ENCODE measurements at places on chromosomes 4 and X. TPM values are rescaled to one million over a fixed set of nuclear protein-coding genes. Genes with fewer than 3 reads are reported as not detected.

MPP1 gene
- 17.7 TPM for total RNA-seq

IKBKG gene
- 26.1 TPM for total RNA-seq

DNA sequence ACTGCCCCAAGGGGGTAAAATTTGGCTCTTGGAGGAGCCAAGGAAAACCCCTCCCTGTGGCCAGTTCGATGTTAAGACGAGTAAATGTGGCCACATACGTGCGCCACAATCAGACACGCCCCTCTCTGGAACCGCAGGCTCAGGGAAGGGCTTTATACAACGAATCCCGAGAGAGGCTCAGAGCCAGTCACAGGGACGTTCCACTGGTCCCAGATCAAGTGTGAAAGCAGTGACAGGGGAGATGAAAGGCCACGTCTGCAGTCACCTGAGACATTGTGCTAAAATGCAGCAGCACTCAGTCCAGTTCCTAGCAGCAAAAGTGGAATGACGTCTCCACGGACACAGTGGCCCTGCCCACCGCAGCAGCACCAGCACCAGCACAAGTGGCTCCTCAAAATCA lies 68.0 kb downstream of the ACOX3 start:
- H3K4me1 ChIP-seq = peaks cover 4% of the 10 kb centered on the region
- no peak overlapping the region for H3K27ac ChIP-seq
- no peak for ATAC-seq
- no peak overlapping the region for H3K4me3 ChIP-seq
- no peaks in the 10 kb centered on the region for H3K27me3 ChIP-seq

GRCh38 chrX:121802881-121803412 lies 755.5 kb downstream of the GLUD2 start:
- H3K36me3 ChIP-seq = no peaks in the 10 kb centered on the region
- no peak overlapping the region for H3K27ac ChIP-seq
- no peaks in the 10 kb centered on the region for H3K4me1 ChIP-seq
- no peaks in the 10 kb centered on the region for H3K27me3 ChIP-seq
- no peak overlapping the region for H3K4me3 ChIP-seq

DNA sequence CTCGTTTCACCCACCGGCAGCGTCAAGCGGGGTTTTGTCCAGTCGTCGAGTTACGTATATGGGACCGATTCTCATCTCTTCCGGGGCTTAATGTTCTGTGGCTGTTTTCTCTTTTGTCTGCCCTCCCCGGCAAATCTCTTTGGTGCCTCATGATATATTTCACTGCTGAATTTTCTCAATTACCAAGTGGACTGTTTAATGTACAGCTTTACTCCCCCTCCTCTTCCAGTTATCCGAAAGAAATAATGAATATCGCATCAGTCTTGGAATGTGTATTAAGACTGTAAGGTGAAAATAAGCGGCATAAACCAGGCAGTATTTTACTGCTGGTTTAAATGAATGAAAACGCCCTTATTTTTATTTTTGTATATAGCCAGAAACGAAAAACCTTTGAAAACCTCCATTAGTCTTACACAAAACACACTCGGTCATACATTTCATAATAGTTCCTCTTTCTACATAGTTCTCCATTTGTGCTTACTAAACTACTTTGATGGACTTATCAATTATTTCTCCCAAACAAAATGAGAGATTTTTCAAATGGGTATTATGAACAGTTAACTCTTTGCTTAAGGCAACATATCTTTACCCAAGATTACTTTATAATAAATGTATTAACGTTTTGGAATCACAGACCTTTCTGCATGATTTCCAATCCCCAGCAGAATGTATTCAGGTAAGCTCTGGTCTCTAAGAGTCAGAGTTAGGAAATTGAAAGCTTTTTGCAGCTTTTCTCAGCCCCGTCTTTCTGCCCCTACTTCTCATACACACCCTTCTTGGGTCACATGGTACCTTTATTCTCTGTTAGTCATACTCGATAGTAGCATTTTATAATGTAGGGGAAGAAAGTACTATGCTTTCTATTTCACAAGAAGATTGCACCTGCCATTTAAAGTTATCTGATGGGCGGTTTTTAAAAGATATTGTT lies 979 bp downstream of the RP2 start:
- H3K36me3 ChIP-seq = no peaks in the 10 kb centered on the region
- peak overlapping the region; percentile 97 for H3K4me3 ChIP-seq
- ATAC-seq = peak; percentile 44
- no peaks in the 10 kb centered on the region for H3K27me3 ChIP-seq
- H3K27ac ChIP-seq = peak overlapping the region; percentile 97

GRCh38 chr4:119233191-119233590 lies 20.7 kb downstream of the USP53 start:
- H3K36me3 ChIP-seq = peaks cover 30% of the 10 kb centered on the region
- no peaks in the 10 kb centered on the region for H3K27me3 ChIP-seq
- ATAC-seq = no peak
- H3K4me1 ChIP-seq = peaks cover 41% of the 10 kb centered on the region
- peak overlapping the region; percentile 49 for H3K4me3 ChIP-seq

DNA sequence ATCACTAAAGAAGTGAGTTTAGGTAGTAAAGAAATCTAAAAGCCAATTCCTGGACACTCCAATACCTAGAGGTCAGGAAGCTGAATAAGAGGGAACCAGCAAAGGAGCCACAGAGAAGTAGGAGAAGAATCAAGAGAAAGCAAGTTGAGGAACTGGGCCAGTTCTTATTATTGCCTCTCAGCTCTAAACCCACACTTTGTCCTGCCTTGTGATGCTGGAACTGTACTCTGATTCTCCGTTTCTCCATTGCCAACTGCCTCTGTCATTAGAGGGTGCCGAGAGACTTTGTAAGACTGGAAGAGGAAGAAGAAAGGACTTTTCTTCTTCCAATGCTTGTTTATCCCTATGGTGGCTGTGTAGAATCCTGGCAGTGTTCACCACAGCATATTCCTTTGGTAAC lies 38.6 kb downstream of the NSUN7 start:
- no peak overlapping the region for H3K27ac ChIP-seq
- no peaks in the 10 kb centered on the region for H3K4me1 ChIP-seq
- no peak for ATAC-seq
- H3K4me3 ChIP-seq = no peak overlapping the region

ACSL1 gene
- total RNA-seq = 22.2 TPM

DNA sequence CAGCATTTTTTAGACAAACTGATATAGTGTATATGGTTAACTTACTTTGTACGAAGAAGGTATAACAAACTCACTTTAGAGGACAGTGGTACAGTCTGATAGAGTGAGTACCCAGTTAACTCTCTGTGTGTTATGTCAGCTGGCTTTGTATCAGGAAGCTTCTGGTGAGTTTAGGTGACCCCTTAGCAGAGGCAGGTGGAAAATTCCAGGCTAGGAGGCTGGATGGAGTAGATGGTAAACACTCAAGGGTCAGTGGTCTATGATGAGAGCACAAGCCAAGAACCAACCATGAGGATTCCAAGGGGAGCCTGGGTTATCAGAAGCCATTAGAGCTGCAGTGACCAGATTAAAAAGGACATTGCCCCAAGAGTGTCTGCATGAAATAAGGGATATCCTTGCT lies 227.3 kb upstream of the CENPE start:
- H3K36me3 ChIP-seq = no peaks in the 10 kb centered on the region
- no peak for ATAC-seq
- no peaks in the 10 kb centered on the region for H3K4me1 ChIP-seq
- no peak overlapping the region for H3K27ac ChIP-seq

SHROOM4 gene
- total RNA-seq = not detected

NAA15 gene
- 106 TPM for total RNA-seq

DNA sequence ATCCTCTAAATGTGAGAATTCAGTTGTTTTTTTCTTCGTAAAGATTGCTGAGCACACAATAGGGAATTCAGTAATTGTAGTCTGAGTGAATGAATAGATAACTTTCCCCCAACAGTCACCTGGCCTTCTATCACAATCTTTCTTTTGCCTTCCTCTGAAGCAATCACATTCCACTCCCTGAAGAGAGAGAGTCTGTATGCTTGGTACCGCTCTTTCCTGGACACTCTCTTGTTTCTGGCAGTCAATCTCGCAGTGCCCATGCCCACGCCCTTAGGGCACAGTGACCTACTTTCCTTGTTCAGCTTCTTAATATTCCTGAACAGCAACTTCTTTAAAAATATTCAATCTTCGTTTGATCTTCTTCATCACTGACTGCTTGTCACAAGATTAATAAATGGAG lies 255.9 kb downstream of the ADAMTS3 start:
- no peak overlapping the region for H3K27ac ChIP-seq
- no peak for ATAC-seq
- no peaks in the 10 kb centered on the region for H3K27me3 ChIP-seq
- no peaks in the 10 kb centered on the region for H3K4me1 ChIP-seq

POF1B gene
- 0.24 TPM for total RNA-seq

GRCh38 chrX:118745570-118745969 lies 18.2 kb downstream of the IL13RA1 start:
- H3K36me3 ChIP-seq = no peaks in the 10 kb centered on the region
- no peak overlapping the region for H3K4me3 ChIP-seq
- no peak for ATAC-seq
- no peaks in the 10 kb centered on the region for H3K4me1 ChIP-seq

IL9R gene
- total RNA-seq = 4.3 TPM

GPR119 gene
- not detected for total RNA-seq

HS6ST2 gene
- total RNA-seq = 0.19 TPM

DNA sequence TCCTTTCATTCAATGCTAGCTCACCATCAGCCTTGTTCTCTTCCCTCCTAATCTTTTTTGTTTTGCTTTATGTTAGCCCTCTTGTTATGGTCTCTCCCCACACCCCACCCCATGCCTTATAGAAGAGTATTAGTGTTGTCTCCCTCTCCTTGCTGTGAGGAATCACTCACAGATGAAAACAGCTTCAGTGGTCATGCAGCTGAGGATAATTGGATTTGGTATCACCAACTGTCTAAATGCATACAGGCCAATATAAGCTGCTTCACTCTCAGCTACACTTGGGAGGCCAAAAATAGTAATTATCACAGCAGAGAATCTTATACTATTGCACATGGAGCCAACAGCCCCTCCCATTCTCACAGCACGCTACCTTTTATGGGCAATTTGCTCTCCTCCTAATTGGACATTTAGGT lies 494.6 kb upstream of the FAM241A start:
- no peaks in the 10 kb centered on the region for H3K27me3 ChIP-seq
- H3K27ac ChIP-seq = no peak overlapping the region
- no peaks in the 10 kb centered on the region for H3K4me1 ChIP-seq
- no peak for ATAC-seq

DNA sequence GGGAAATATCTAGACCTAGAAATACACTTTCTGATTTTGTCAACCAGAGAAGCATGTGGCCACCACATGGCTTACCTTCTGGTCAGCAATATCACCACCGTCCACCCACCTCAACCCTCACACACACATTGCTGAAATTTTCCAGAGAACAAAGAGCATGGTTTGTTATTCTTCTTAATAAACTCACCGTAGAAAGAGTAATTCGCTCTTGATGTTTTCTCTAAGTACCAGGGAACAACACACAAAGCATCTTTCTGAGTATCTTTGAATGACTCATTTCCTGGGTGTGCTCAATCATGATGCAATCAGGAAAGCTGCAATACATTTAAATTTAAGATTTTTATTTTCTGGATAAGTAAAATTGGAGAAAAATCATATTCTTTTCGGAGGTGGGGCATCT lies 24.7 kb upstream of the LRAT start:
- peaks cover 6% of the 10 kb centered on the region for H3K27me3 ChIP-seq
- H3K4me3 ChIP-seq = no peak overlapping the region
- H3K36me3 ChIP-seq = no peaks in the 10 kb centered on the region
- no peak overlapping the region for H3K27ac ChIP-seq

ASMT gene
- total RNA-seq = 8.9 TPM

- ATAC-seq = no peak
- no peaks in the 10 kb centered on the region for H3K36me3 ChIP-seq
- peaks cover 22% of the 10 kb centered on the region for H3K27me3 ChIP-seq
- no peak overlapping the region for H3K4me3 ChIP-seq
- H3K4me1 ChIP-seq = no peaks in the 10 kb centered on the region
These were observed 15.8 kb upstream of the IGFBP7 start for GRCh38 chr4:57125996-57126395.

GRCh38 chrX:2423282-2423681 lies 77.5 kb downstream of the DHRSX start:
- no peak overlapping the region for H3K27ac ChIP-seq
- no peaks in the 10 kb centered on the region for H3K27me3 ChIP-seq
- ATAC-seq = peak; percentile 71

GRCh38 chr4:3432381-3432790 lies 9.4 kb upstream of the HGFAC start:
- no peak for ATAC-seq
- H3K27ac ChIP-seq = no peak overlapping the region
- H3K27me3 ChIP-seq = no peaks in the 10 kb centered on the region
- H3K36me3 ChIP-seq = no peaks in the 10 kb centered on the region

GRCh38 chr4:64385220-64385619 lies 24.0 kb downstream of the TECRL start:
- H3K4me1 ChIP-seq = no peaks in the 10 kb centered on the region
- H3K27me3 ChIP-seq = no peaks in the 10 kb centered on the region
- no peaks in the 10 kb centered on the region for H3K36me3 ChIP-seq
- H3K27ac ChIP-seq = no peak overlapping the region
- H3K4me3 ChIP-seq = no peak overlapping the region

DNA sequence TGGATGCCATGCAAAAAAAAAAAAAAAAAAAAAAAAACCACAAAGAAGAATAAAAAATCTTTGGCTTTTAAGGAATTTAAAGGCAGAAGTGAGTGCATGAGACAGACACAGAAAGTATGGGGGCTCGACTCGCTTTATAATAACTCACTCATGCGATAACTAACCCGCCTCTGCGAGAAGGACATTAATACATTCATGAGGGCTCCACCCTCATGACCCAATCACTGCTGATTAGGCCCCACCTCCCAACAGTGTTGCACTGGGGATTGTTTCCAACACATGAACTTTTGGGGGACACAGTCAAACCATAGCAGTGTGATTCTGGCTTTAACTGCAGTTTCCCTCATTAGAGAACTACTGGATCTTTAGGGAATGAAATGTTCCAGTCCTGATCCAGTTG lies 78.1 kb downstream of the QDPR start:
- H3K36me3 ChIP-seq = no peaks in the 10 kb centered on the region
- H3K27me3 ChIP-seq = peaks cover 3% of the 10 kb centered on the region
- no peak overlapping the region for H3K4me3 ChIP-seq
- no peak overlapping the region for H3K27ac ChIP-seq
- H3K4me1 ChIP-seq = no peaks in the 10 kb centered on the region
- ATAC-seq = no peak

CNKSR2 gene
- total RNA-seq = 3.2 TPM

SSX2 gene
- not detected for total RNA-seq

- H3K36me3 ChIP-seq = no peaks in the 10 kb centered on the region
- H3K27ac ChIP-seq = no peak overlapping the region
- no peak overlapping the region for H3K4me3 ChIP-seq
- H3K4me1 ChIP-seq = no peaks in the 10 kb centered on the region
- H3K27me3 ChIP-seq = no peaks in the 10 kb centered on the region
These were observed 188.0 kb upstream of the PGRMC2 start for GRCh38 chr4:128475597-128475996.

DNA sequence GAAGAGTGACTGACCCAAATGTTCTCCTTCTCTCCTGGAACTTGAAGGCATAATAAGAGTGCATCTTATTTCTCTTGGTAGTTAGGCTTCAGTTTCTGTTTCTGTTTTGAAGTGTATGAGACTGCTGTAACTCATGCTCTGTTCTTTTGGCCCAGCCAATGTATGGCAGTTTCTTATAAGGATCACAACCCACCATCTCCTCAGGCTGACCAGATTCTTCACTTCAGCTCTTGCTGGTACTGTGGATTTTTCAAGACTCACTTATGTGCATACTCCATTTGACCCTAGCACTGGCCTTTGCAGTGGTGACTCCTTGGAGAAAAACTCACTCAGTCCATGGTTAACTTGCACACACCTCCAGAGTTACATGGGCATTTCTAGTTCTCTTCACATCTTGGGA lies 9.6 kb upstream of the YTHDC1 start:
- H3K4me1 ChIP-seq = peaks cover 4% of the 10 kb centered on the region
- peaks cover 8% of the 10 kb centered on the region for H3K27me3 ChIP-seq
- H3K27ac ChIP-seq = peak overlapping the region; percentile 7
